Smooth muscle cell of the pulmonary artery (primary cell): ENCODE measurements at places on chromosomes 16 and 17. TPM values are rescaled to one million over a fixed set of nuclear protein-coding genes. Genes with fewer than 3 reads are reported as not detected.

ABCA5 gene
- 8.3 and 19.5 TPM in 2 replicates for total RNA-seq

EME2 gene
- 8.5 and 15.9 TPM in 2 replicates for total RNA-seq

ZSCAN10 gene
- not detected in 2 replicates for total RNA-seq

ANKRD40CL gene
- not detected in 2 replicates for total RNA-seq

MNT gene
- 12.1 and 19.2 TPM in 2 replicates for total RNA-seq
